NCI-H774 (cell line): ENCODE measurements at places on chromosomes 2 and 18.
A peak's percentile ranks its signal among the peaks of the same experiment; 100 is the strongest.

GRCh38 chr2:10239561-10239967 is 63.1 kb upstream of the HPCAL1 start:
- no peak for DNase-seq

GRCh38 chr2:104977958-104978357 is 59.9 kb upstream of the MRPS9 start:
- no peak for DNase-seq

DNA sequence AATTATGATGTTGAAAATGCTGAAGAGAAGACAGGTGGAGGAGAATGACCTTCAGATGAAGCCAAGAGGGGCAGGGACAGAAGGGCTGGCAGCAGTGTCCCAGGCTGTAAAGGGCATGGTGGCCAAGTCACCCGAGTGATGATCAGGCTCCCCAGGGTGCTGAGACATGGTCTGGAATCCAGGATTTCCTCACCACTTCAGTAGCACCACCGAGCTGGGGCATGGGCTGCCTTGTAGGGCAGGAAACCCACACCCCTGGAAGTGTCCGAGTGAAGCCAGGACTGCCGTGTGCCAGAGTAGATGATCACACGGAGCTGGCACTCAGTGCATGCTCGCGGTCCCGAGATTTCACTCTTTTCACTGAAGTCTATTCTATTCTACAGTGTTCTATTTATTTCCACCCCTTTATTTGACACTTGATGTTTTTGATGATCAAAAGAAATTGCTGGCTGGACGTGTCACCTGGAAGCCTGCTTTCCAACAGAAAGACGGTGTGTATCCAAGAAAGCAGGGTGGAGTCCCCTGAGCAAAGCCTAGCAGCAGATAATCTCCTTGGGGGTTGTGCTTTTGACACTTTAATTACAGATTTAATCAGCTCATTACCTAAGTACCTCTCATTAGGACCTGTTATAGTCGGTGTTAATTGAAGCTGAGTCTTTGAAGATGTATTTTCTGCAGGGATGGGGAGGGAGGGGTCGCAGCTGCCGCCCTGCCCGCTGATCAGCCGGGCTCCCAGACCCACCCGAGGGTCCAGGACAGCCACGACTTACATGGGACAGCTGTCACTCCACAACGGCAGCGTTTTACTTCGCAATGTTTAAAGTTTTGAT is 92.3 kb downstream of the SEPTIN10 start:
- DNase-seq = no peak

DNA sequence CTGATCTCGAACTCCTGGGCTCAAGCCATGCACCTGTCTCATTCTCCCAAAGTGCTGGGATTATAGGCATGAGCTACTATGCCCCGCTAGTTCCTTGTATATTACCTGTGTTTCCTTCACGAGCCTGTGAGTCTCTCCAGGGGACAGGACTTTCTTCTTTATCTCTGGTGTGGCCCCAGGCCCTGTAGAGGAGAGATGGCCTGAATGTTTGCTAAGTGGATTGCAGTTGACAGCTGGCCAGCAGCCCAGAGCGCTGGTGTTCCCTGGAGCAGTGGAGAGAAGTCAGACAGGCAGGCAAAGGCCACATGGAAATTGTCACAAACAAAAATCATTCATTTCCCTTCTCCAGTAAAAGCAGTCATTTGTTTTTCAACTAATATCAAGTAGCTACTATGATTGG is 17.9 kb downstream of the LPIN1 start:
- no peak for DNase-seq

GRCh38 chr2:223586261-223586660 is 15.9 kb downstream of the SCG2 start:
- peak; percentile 93 for DNase-seq

DNA sequence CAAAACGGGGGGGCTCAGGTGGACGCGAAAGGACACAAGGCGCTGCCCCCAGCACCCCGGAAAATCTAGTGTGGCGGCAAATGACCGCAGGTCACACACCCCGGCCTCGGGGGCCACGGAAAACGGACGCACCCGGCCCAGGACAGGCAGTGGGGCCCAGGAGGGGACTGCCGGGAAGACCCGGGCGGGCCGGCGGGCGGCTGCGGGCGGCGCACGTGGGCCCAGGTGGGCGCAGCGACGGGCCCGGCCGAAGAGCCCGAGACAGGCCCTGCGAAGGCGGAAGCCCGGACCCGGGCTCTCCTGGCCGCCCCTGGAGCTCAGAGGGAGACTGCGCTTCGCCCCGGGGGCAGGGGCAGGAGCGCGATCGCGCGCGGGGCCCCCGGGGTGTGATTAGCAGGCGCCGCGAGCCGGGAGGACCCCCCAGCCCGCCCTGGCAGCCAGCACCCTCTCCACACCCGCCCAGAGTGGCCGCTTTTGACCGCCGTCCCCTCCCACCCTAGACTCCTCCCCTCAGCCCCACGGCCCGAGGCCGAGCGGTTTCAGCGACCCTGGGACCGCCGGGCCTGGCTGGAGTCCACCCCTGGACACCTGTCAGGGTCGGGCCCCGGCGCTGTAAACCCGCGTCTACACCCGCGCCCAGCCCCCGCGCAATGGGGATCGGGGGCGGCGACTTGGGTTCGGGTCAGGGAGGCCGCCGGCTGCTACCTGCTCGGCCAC is 773 bp downstream of the MBP start:
- DNase-seq = peak; percentile 21

GRCh38 chr2:112792419-112792818 is 8.1 kb upstream of the IL1A start:
- no peak for DNase-seq

- no peak for DNase-seq
These were observed 798 bp downstream of the TANC1 start for GRCh38 chr2:158969162-158969714.

DNA sequence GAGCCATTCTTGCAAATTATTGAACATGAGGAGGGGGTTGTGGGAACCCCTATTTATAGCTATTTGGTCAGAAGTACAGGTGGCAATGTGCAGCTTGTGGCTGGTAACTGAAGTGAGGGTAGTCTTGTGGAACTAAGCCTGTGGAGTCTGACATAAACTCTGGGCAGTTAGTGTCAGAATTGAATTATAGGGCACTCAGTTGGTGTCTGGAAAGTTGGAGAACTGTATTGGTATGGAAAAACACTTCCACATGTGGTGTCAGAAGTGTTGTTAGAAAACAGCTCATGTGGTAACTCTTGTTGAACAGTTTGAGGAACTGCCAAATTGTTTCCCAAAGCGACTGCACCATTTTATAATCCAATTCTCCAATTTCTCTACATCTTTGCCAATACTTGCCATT is 7.5 kb downstream of the RALBP1 start:
- no peak for DNase-seq

- DNase-seq = no peak
These were observed 160.8 kb downstream of the PRPF40A start for GRCh38 chr2:152556506-152556905.

- no peak for DNase-seq
These were observed 16.6 kb upstream of the LNPK start for GRCh38 chr2:176018708-176019107.

GRCh38 chr2:131092458-131093005 is 728 bp downstream of the FAM168B start:
- DNase-seq = no peak

GRCh38 chr2:84901593-84902120 is 3.8 kb upstream of the TMSB10 start:
- no peak for DNase-seq

DNA sequence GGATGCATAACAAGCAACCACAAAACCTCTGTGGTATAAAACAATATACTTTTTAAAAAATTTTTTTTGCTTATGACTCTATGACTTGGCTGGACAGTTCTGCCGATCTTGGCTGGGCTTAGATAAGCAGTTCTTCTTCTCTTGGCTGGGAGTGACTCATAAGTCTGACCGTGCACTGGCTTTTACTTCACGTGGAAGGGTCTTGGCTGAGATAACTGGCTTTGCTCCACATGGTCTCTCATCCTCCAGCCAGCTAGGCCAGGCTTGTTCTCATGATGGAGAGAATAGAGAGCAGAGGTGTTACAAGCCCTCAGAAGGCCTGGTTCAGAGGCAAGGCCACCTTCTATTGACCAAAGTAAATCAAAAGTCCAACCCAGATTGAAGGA is 178.9 kb upstream of the SERPINE2 start:
- no peak for DNase-seq

DNA sequence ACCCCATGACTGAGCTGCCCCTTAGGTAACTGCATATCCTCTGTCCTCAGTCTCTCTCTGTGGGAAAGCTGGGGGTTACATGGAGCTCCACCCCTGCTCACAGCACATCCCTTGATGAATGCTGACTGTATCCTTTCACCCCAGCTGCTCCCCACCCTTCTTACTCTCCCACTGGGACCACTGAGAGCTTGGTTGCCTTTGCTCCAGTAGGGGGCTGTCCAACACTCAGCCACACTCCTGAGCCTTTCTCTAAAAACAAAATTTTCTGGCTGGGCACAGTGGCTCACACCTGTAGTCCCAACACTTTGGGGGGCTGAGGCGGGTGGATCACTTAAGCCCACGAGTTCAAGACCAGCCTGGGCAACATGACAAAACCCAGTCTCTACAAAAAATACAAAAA is 89.2 kb upstream of the MSH2 start:
- no peak for DNase-seq

DNA sequence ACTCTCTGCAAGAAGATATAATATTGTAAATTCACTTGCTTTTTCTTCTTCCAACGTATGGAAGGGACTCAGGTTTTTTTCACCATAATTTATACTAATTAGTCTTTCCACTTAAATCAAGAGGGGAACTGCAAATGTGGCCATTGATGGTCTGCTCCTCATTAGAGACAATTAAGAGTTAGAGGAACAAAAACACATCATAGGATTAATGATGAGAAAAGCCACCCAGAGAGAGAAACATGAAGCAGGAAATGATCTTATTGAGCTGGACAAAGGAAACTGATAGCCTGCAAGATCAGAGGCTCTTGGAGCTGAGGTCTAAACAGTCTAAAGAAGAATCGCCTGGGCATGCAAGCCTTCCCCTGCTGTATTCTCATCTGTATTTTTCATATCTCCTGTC is 151.2 kb upstream of the NRP2 start:
- no peak for DNase-seq
